ENCODE measurements at places on chromosomes 12 and 14.

DNA sequence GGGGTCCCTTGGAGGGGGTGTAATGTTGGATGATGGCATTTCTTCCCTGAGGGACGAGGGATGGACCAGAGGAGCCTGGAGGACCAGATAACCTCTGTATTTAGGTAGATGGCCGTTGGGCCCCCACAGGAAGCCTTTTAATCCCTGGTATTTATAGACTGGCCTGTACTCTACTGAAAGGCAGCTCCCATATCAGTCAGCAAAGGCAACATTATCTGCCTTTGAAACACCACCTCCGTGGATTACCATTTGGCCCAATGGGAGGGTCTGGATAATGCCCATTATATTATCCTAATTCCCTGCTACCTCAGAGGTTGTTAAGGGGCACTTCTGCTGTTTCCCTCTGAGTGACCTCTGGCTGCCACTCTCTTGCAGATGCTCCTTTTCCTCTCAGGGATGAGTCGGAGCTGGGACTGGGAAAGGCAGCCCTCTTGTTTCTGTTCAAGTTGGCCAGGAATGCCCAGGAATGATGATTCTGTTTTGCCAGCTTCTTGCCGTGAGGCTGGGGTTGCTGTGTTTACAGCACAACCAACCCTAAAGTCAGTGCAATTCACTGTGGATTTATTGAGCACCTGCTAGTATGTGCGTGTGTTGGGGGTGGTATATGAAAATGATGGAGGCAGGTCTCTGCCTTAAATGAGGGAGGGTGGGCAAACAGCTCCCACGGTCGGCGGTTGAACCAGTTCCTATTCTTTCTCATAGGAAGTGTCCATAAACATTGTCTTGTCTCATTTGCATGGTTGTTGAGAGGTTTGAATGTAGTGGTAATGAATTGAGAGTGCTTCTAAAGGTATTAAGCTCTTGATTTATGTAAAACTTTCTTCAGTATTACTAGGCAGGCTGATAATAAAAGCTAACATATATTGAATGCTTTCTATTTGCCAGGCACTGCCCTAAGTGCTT lies 18.1 kb downstream of the SUSD6 start:
- no peak for DNase-seq

- no peak for DNase-seq
Observed at GRCh38 chr12:59317598-59317997, 278.2 kb upstream of the SLC16A7 start.

DNA sequence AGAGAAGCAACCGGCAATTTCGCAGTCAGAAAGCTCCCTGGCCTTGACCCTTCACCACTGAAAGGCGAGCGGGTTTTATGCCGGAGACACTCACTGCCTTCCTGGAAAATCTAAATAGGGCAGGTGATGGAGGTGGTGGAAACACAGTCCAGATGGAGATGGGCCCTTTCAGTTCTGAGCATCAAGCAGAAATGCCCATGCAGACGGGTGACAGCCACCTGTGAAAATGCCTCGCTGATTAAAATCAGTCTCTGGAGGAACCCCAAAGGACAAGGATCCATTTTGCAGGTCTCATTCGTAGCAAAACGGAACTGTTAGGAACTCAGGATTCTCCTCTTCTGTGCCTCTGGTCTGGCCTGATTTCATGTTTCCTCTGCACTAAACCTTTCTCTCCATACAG lies 74.2 kb downstream of the FZD10 start:
- no peak for DNase-seq

DNA sequence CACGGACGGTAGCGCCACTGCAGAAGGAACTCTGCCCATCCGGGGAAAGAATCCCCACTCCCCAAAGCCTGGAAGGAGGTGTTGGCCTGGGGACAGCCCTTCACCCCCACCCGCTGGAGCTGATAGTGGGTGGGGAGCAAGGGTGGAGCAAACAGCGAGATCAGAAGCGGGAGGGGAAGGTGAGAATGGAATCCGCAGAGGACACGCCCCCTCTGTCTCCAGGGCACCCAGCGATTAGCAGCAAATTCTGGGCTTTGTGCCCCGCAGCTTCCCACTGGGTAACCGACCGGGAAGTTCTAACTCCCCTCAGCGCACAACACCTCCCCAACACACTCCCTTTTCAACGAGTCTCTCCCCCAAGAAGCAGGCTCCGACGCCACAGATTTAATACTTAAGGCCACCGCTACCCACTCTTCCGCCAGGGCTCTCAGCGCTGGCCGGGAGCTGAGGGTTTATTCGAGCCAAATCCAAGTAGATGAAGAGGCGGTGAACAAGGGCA lies 1.4 kb downstream of the SLC25A29 start:
- no peak for DNase-seq

GRCh38 chr12:90106568-90106967 lies 397.9 kb upstream of the ATP2B1 start:
- DNase-seq = no peak

- peak; percentile 33 for DNase-seq
Observed at GRCh38 chr12:50110762-50111351, 1.2 kb upstream of the COX14 start.

- DNase-seq = no peak
Observed at GRCh38 chr12:96383991-96384390, 16.2 kb downstream of the CDK17 start.

- DNase-seq = no peak
Observed at GRCh38 chr12:128766738-128767501, 56.8 kb downstream of the SLC15A4 start.

DNA sequence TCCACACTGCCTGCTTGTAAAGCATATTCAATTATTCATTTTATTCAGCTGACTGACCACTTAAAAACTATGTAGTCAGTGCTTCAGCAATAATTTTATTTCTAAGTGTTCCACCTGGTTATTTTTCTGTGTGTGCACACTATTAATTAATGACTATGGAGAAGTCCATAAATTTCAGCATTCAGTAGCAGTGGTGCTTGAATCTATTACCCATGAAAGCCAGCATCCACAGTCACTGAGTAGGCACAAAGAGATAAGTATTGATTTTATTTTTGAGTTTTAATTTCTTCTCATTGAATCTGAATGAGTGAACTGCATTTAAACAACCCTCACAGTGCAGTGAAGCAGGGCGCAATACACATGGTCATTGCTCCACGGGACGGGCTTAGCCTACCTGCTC lies 643.1 kb downstream of the GALC start:
- no peak for DNase-seq

- DNase-seq = no peak
Observed at GRCh38 chr14:46769292-46769691, 117.7 kb upstream of the RPL10L start.

DNA sequence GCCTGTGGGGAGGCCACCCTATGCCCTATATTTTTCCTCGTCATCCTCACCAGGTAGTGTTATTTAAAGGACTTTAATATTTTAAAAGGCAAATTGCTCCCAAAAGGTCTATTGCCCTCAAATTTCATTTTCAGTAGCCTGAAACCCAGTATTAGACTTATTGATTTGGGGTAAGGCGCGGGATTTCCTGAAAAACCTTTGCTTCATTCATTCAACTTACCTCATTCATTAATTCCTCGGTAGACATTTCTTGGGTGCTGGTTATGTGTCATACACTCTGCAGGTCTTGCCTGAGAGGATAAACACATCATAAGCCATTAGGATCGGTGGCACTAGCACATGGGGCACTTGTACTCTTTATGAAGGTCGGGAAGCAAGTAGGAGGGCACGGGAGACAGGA lies 99.2 kb downstream of the ARF6 start:
- DNase-seq = no peak

DNA sequence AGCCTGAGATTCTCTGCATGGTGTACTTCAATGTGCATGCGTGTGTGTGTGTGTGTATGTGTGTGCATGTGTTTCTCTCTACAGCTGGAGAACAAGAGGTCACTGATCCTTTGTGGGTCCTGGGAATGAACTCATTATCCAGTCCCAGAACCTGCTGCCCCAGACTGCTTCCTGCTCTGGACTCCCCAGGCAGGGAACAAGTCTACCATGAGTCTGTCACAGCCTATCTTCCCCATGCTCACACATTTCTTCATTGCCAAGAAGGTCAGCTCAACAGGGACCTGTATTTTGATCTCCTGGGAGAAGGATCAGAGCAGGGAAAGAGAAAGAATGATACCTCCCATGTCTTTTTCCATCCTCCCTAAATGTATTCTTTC lies 2.9 kb upstream of the AGAP2 start:
- DNase-seq = no peak

- DNase-seq = no peak
Observed at GRCh38 chr12:13713556-13714410, 267.6 kb downstream of the GRIN2B start.

- DNase-seq = no peak
Observed at GRCh38 chr12:6394398-6394797, 10.4 kb downstream of the LTBR start.

- no peak for DNase-seq
Observed at GRCh38 chr12:101256266-101256665, 23.6 kb upstream of the UTP20 start.

DNA sequence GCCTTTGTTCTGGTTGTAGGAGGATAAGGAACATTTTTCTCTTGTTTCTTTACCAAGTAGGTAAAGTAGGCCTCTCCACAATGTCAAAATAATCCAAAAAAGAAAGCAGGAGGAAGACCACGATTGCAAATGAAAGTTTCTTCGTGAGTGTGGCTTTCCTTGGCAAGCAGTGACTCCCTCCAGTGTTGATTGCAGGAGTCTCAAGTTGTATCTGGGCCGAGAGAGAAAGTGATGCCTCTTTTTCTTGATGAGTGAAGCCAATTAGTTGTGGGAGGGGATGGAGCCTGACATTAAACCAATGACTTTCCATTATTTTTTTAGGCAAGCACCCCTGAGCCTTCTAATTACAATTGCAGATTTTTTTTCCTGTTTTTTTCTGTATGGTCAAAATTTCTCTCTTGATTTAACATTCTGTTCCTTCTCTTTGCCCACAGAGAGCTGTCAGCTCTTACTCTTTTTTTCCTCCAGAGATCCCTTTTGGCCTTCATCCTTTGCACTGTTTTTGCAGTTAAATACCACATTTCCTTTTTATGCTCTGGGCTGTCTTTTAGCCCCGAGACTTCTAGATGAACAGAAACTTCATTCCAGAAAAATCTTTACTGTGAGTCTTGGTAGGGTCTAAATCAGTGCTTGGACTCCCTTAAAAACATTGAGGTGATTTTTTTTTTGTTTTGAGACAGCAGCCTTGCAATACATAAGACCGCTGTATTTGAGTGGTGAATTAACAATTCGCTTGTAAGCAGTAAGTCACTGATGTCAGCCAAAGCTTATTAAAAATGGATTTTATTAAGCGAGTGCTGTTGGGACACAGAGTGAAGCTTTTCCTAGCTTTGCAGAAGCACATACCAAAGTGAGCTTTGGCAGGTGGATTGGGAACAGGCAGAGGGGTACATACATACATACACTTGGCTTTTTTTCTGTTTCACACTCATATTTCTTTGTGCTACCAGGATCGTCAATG lies 15.8 kb downstream of the FBXW8 start:
- DNase-seq = no peak

DNA sequence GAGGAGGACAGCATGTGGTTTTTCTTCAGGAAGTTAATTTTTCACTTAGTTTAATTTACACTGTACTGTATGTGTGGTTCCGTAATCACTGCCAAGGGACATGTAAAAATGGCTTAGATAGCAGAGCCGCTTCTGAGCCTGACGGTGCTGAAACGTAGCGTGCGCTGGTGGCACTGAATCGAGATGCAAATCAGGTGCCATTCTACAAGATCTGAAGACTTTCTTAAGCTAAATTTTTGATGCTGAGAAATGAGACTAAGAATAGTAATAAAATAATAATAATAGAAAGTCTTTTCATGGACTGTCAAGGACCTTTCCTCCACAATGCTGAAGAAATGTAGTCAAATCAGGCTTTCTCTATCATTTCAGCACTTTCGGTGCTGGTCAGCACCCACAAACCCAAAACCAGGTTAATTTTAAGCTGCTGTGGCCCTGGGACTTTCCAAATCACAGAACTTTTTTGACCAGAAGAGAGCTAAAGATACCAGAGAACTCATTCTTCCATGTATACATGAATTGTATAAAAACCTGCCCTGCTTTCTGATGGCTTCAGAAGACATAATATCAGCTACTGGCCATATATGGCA lies 183.3 kb upstream of the LMO3 start:
- DNase-seq = no peak

DNA sequence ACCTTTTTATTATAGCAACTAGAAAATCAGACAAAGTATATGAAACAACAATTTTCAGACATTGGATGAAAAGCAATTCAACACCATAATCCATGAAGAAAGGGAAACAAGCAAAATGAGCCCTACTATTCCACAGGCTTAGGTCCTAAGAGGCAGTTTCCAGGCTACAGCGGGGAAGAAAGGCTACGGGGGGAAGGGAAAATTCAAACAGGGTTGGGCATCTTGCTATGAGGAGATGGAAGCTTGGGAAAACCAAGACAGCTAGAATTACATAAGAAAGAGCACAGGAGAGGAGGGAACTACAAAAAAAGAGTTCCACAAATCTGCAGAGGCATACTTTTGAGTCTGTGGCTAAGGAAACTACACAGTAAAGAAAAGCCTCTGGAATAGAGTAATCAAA lies 356.0 kb upstream of the CLEC14A start:
- DNase-seq = no peak

- DNase-seq = no peak
Observed at GRCh38 chr14:33287189-33287588, 348.5 kb downstream of the NPAS3 start.

- DNase-seq = no peak
Observed at GRCh38 chr12:104352106-104352713, 48.7 kb downstream of the EID3 start.

- no peak for DNase-seq
Observed at GRCh38 chr12:61098031-61098580, 1162.1 kb upstream of the USP15 start.

- no peak for DNase-seq
Observed at GRCh38 chr14:31926652-31927347, 150.3 kb upstream of the ARHGAP5 start.

DNA sequence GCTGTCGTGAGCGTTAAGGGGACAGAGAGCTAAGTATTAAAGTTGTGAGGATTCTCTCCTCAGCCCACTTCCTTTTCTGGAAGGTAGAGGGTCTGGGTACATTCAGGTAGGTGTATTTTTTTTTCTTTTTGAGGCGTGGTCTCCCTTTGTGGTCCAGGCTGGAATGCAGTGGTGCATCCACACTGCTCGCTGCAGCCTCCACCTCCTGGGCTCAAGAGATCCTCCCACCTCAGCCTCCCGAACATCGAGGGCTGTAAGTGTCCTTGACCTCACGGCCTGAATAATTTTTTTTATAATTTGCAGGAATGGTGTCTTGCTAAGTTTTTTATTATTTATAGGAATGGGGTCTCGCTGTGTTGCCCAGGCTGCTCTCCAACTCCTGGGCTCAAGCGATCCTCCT lies 1.4 kb downstream of the PUS1 start:
- no peak for DNase-seq

- DNase-seq = peak; percentile 9
Observed at GRCh38 chr14:104108570-104109541, 23.4 kb downstream of the ASPG start.

All from CD4-positive, alpha-beta T cell treated with Interleukin-15 for 1 hour (primary cell).